NCI-H1048 (cell line): ENCODE measurements at places on chromosomes 16 and 17.

- no peak for DNase-seq
Measured at GRCh38 chr16:1877804-1878203, 5.8 kb upstream of the MEIOB start.

DNA sequence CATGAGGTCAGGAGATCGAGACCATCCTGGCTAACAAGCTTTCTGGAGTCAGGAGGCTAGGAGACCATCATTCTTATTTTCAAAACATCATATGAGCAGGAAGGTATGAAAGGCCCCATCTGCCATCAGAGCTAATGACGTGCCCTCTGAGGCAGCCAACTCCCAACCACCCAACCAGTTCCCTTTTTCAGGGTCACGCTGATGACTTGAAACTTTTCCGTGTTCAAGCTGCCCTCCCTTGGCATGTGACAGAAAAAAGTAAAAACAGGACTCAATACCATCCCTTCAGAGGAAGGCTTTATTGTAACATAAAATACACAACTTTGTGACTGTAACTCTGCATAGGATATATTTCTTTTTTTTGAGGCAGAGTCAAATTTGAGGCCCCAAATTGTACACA, 4.6 kb upstream of the GHDC start:
- DNase-seq = no peak

- DNase-seq = no peak
Measured at GRCh38 chr16:56936491-56936890, 4.5 kb downstream of the HERPUD1 start.

GRCh38 chr16:65621640-65622039, 499.8 kb upstream of the CDH11 start:
- DNase-seq = no peak

DNA sequence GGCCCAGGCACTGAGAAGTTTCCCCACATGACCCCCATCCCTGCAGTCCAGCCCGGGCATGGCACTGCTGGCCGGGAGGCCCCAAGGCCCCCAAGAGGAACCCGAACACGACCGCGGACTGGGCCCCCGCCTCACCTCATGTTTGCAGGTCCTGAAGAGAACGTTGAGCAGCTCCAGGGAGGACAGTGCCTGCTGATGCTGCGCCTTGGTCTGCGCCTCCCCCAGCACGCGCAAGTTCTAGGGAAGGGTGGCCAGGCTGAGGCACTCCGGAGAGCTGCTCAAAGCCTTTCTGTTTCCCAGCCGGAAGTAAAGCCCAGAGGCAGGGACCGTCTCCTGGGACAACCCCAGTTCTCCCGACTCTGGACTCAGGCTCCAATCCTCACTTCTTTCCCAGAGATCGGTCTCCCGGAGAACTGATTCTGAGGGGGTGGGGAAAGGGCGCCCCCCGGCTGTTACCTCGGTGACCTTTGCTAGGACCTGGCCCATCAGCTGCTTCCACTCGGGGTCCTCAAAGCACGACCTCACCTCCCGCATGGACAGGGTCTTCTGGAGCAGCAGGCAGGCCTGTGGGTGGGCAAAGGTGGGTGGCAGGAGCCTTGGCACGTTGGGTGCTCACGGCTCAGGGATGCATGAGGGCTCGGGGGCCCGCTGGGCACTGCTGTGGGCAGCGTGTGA, 13.7 kb downstream of the MYBBP1A start:
- DNase-seq = no peak

DNA sequence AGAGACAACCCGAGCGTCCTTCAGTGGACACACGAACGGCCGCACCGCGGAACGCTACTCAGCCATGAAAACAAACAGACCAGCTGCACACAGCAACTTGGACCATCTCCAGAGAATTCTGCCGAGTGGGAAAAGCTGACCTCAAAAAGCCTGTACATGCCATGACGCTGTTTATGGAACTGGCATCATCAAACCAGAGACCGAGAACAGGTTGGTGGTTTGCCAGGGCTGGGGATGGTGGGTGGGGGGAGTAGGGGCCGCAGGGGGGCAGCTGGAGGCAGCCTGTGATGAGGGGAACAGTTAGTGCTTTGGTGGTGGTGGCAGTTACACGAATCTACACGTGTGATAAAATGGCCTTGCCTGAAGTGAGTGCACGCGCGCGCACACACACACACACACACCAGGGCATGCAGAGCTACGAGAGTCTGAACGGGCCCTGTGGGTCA, 169.8 kb downstream of the LAT start:
- no peak for DNase-seq

GRCh38 chr16:515175-515938, 12.2 kb upstream of the CAPN15 start:
- DNase-seq = no peak
